ENCODE measurements at places on chromosomes 16 and 17.

DNA sequence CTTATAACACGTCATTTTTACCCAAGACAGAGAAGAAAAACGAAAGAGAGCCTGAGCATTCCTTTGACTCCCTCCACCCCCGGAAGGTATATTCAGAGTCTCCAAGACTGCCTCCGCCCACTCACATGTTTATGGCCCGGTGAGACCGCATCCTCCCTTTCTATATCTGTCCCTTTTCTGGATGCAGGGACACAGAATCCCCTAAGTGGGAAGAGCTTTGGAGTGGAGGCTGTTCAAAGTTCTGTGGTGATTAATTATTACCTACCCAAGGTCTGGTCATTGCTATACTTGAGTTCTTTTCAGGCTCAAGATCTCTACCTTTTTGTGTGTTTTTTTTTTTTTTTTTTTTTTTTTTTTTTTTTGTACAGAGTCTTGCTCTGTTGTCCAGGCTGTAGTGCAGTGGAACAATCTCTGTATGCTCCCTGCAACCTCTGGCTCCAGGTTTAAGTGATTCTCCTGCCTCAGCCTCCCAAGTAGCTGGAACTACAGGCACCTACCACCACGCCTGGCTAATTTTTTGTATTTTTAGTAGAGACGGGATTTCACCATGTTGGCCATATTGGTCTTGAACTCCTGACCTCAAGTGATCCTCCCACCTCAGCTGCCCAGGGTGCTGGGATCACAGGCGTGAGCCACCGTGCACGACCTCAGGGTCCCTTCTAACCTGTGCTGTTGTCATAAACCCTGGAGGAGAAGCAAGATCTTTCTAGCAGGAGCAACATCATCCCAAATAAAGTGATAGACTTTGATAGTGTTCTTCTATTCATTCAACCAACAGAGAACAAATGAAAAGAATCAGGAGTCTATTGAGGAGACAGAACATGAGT lies 407.1 kb downstream of the WWOX start:
- DNase-seq = no peak

DNA sequence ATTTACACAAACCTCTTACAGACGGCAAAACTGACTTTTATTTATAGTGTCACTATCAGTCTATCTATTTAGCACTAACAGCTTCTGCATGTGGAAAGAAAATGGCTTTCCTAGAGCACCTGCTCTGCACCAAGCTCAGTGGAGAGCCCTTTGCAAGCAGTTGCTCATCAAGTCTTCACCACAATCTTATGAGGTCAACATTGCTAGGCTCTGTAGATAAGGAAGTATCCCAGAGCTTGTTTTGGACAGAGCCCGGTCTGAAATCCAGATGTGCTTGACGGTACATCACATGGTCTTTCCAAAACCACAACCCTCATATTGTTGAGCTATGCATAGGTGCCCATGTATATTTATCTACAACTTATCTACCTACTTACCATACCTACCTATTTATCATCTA lies 572.7 kb upstream of the CDH5 start:
- DNase-seq = peak; percentile 67

DNA sequence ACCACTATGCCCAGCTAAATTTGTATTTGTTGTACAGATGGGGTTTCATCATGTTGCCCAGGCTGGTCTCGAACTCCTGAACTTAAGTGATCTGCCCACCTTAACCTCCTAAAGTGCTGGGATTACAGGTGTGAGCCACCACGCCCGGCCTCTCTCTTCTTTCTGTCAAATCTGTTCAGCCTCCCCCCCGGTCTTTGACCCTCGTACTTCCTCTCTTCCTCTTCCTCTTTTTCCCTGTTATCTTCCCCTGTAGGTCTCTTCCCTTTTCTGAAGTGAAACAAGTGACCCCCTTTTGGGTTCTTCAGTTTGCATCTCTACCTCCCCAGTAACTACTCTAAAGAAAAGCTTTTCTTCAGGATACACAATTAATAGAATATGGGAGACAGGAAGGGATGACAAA lies 31.7 kb upstream of the DHX40 start:
- peak; percentile 72 for DNase-seq

DNA sequence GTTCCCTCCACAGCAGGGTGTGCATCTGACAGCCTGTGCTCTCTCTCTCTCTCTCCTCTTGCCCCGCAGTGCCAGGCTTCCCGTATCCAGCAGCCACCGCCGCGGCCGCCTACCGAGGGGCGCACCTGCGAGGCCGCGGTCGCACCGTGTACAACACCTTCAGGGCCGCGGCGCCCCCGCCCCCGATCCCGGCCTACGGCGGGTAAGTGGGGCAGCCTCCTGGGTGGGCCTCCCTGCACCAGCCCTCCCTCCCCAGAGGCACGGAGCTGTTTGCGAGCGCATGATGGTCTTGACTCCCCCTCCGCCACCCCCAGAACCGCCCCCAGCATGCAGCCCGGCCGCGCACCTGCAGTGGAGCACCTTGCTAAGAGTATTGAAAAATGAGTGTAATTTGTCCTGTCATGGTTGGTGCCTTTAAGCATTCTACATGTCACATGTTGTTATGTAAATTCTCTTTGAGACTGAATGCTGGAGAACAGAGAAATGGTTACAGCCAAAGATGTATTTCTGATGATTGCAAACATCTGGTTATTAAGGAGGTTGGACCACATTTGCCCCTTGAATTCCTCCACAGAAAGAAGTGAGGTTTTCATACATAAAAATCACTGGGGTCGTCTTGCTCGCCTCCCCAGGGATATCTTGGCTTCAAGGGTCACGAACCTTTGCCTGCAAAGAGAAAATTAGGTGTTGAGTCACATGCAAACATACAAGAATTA lies 321.3 kb downstream of the RBFOX1 start:
- no peak for DNase-seq

DNA sequence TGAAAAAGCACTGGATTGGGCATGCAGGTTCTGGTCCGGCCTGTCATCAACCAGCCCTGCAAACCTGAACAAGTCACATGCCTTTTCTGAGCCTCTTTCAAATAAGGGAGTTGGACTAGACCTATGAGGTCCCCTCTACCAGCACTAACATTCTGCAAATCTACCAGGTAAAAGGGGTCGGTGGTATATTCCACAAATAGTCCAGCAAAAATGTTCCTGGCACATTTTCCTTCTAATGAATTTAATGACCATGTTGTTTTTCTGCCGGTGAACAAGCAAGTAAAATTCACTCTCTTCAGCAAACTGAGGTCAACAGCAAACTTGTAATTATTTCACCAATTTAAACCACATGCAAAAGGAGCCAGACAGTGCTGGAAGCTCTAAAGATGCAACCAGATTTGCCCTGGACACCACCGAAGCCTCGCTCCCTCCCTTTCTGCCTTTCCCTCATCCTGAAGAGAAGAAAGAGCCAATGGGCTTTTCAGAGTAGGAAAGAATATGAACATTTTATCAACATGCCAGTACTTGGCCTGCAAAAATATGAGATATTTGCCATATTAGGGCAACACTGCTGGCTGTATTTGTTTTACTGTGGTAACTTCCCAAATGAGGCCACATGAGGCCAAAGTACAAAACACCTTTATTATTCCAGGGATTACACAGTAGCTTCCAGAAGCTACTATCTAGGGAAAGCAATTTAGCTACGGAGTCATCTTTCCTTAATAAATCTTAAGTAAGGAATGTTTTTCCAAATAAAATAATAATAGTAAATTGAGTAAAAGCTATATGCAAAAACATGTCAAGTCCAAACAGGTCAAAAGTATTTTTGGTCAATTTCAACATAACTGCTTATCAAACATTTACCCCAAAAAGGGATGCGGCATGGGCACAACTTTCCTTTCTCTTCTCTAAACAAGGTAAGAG lies 45.0 kb downstream of the USP31 start:
- DNase-seq = no peak

DNA sequence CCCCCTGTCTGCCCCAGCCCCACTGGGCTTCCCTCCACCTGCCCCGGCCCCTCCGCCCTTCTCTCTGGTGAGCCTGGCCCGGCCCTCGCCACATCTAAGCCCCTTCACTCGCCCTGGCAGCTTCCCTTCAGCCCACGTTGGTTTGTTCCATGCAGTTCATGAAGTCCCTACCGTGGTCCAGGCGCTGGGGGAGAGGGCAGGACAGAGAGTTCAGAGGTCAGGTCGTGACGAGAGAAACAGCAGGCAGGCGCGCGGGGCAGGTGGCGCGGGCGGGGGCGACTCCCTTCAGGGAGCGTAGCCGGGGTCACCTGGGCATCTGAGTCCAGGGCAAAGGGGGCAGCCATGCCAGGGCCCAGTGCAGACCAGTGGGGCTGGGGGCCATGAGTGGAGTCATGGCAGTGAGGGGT lies 8.9 kb upstream of the TEDC2 start:
- DNase-seq = no peak

DNA sequence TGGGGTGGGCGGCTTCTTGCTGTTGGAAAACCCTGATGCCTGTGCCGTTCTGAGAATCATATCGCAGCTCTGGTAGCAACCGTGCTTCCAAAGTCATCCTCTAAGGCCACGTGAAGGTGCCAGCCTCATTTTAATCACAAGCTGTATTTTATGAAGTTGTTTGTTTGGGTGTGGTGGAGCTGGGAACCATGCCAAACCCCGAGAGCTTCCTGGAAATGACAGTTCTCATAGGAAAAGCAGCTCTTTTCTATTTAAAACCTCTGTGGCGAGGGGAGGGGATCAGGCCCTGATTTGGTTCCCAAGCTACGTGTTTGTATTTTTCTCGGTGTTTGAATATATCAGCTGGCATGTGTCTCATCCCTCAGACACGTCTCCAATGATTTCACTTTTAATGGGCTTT lies 21.7 kb downstream of the KNOP1 start:
- DNase-seq = peak; percentile 57

- DNase-seq = peak; percentile 49
Measured at GRCh38 chr17:77322514-77323412, 182.0 kb downstream of the SEC14L1 start.

GRCh38 chr16:643050-643368 lies 1.4 kb downstream of the MCRIP2 start:
- DNase-seq = no peak

- peak; percentile 56 for DNase-seq
Measured at GRCh38 chr17:76872221-76872873, 4.1 kb downstream of the MGAT5B start.

DNA sequence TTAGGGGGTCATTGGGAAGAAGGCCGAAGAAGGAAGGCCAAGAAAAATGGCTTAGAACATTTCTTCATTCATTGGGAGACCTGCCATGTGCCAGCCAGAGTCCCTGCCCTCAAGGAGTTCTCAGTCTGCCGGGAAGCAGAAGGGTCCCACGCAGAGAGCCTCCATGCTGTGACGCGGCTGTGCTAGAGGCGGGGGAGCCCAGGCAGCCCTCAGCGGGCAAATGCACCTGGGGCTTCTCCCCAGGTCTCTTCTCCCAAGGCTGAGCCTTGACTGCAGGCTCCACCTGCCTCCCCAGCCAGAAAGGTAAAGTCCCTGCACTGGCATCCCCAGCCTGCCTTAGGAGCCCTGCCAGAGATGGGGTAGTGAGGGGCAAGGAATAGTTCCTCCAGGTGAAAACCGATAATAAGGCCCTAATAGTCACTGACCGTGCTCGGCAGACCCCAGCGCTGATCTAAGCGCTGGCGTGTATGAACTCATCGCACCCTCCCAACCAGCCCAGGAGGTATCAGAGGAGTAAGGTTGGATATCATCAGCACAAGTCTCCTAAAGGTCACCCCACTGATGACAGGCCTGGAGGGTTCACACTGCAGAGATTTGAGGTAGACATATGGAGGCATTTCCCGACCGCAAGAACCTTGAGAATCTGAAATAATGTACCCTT lies 6.0 kb upstream of the CDR2L start:
- DNase-seq = no peak

DNA sequence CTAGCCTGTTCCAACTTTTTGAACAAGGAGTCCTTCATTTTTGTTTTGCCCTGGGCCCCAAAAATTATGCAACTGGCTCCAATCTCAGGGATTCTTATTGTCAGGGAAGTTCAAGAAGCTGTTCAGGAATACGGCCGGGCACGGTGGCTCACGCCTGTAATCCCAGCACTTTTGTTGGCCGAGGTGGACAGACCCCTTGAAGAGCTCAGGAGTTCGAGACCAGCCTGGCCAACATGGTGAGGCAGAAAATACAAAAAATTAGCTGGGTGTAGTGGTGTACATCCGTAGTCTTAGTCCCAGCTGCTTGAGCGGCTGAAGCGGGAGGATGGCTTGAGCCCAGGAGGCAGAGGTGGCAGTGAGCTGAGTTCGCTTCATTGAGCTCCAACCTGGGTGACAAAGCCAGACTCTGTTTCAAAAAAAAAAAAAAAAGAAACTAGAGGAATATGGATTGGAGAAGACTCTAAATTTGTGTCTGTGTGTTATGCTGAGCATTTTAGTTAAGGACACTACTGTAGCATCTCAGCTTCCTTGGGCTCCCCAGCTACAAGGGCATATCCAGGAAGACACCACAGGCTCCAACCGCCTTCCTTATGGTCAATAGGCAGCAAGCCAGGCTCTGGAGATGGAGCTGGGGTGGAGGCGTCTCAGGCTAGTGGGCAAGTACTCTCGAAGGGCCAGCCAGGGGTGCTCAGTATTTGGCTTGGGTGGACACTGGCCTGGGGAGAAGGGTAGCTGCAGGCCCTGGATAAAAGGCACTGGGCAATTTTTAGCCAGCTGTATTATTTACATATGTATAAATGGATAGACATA lies 56.8 kb upstream of the CREBBP start:
- DNase-seq = no peak

GRCh38 chr17:31318298-31318801 lies 3.1 kb downstream of the EVI2A start:
- peak; percentile 90 for DNase-seq

DNA sequence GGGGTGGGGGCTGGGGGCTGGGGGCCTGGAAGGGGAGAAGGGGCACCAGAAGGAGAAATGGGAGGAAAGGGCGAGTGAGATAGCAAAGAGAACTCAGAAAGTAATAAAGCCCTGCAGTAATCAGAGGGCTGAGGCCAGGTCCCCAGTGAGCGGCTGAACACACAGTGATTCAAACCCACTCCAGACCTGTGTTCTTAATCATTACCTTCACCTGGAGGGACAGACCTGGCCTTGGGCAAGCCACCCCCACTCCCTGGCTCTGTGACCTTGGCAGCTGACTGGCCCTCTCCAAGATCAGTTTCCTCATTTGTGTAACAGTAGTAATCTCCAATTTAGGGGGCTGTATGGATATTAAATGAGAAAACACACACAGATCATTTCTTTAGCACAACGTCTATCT lies 150.4 kb downstream of the WWOX start:
- DNase-seq = no peak

DNA sequence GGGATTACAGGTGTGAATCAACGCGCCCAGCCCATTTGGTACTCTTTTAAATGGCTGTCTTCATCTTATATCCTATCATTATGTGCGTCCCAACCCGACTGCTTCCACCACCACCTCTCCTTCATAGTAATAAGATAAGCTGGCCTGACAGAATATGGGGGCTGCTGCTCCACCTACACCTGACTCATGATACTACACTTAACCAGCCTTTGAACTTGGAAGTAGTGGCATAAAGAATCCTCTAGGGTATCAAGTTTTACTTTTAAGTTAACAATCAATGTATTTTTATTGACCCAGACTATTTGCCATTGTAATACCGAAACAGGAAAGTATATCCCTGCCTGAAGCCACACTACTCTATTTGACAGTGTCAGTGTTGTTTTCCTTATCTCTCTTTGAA lies 18.8 kb downstream of the PDZD9 start:
- no peak for DNase-seq

DNA sequence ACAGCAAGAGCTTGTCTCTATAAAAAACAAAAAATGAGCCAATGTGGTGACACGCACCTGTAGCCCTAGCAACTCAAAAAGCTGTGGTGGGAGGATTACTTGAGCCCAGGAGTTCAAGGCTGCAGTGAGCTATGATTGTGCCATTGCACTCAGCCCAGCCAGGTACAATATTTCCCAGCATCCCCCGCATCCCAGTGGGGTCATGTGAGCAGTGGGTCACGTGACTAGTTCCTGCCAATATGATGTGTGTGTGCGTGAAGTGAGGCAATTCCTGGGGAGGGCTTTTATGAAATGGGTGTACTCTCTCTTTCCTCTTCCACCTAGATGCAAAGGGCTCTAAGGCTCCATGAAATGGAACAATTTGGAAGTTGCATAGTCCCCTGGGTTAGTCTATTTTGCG lies 81.3 kb downstream of the GSG1L start:
- DNase-seq = no peak
